ENCODE measurements at places on chromosomes 3 and 15.

DNA sequence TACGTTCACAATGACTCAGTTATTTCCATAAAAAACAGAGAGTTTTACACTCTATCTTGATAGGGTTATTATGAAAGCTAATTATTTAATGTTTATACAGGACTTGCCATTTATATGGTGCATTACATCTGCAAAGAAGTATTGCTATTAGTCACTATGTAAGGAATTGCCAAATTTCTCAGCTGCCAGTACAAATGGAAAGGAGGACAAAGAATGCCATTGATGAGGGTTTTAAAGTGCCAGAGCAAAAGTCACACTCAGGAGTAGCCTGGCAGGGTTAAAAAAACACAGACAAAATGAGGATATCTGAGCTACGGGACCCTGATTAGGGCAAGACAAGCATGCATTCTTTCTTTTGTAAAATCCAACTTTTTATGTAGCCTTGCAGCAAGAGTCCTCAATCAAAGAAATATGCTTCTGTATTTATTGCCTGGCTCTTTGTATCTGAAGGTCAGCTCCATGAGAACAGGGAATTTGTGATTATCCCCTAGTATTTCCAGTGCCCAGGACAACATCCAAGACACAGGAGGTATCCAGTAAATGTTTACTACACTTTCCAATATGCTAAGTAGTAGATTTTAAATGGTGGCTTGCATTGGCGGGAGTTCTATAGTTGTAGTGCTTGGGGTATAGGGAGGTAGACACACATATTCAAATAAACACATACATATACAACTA lies 1013.6 kb downstream of the ROBO1 start:
- DNase-seq: no peak

- DNase-seq: no peak
Observed at GRCh38 chr3:89434621-89435380, 327.4 kb downstream of the EPHA3 start.

- no peak for DNase-seq
Observed at GRCh38 chr15:41935566-41936020, 36.8 kb downstream of the EHD4 start.

- no peak for DNase-seq
Observed at GRCh38 chr3:12681089-12681942, 17.4 kb upstream of the RAF1 start.

DNA sequence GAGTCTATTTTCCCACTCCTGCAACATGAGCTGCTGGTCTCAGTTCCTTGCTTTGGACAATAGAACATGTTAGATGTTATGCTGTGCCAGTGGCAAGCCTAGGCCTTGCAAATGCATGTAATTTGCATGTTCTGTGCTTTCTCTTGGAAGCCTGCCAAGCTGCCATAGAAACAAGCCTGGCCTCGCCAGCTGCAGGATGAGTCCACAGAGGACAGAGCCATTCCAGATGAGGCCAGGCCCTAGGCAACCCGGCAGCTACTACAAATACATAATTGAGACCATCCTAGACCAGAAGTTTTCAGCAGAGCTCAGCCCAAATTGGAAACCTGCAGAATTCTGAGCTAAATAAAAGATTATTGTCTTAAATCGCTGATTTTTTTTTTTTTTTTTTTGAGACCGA lies 39.6 kb downstream of the TRIM69 start:
- no peak for DNase-seq

DNA sequence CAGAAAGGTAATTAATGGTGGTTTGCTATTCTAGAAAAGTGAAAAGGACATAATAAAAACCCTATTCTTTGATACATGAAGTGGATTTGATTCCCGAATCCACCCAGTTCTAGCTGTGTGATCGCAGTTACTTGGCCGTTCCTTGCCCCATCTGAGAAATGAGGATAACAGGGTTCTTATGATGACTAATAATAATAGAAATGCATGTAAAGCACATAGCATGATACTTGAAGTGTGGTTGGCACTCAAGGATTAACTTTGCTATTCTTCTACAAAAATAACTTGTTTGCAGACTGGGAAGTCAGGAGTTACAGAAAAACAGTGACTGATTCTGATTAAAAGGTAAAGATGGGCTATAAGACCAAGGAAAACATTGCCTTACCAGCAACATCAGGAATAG lies 26.8 kb downstream of the PARL start:
- DNase-seq: no peak

GRCh38 chr3:70829092-70829491 lies 516.7 kb upstream of the MDFIC2 start:
- no peak for DNase-seq

DNA sequence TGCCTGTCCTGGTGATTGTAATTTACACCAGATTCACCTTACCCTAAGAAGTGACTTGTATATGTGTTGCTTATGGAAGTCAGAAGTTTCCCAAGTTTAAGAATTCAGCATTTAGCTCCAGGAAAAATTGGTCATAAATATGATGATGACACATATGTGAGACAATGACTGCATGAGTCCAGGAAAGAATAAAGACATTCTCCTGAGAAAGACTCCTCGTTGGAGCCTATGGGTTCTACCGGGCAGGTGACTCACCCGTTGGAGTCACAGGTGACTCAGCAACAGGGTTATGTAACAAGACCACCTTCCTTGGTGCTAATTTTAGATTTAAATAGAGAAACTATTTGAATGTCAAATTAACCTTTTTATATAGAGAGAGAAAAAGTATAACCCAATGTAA lies 662.4 kb downstream of the FHIT start:
- DNase-seq: no peak

- DNase-seq: no peak
Observed at GRCh38 chr3:83092521-83093221, 1331.2 kb upstream of the GBE1 start.

GRCh38 chr15:75199357-75199940 lies 2.2 kb upstream of the C15orf39 start:
- DNase-seq: no peak

DNA sequence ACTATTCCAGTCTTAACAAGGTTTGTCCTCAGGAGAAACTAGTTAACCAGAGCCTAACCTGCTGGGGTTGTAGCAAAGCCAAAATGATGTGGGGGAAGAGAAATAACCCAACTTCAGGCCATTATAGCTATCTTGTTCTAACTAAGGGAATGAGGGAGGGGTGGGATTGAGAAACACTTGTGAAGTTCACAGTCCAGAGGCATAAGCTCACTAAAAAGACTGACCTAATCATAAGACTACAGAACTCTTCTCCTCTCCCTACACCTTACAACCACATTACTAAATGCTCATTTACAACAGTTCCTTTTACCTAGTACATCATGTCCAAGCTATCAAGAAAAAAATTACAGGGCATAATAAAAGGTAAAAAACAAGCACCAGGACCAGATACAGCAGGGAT lies 52.8 kb downstream of the UBE3A start:
- DNase-seq: no peak

DNA sequence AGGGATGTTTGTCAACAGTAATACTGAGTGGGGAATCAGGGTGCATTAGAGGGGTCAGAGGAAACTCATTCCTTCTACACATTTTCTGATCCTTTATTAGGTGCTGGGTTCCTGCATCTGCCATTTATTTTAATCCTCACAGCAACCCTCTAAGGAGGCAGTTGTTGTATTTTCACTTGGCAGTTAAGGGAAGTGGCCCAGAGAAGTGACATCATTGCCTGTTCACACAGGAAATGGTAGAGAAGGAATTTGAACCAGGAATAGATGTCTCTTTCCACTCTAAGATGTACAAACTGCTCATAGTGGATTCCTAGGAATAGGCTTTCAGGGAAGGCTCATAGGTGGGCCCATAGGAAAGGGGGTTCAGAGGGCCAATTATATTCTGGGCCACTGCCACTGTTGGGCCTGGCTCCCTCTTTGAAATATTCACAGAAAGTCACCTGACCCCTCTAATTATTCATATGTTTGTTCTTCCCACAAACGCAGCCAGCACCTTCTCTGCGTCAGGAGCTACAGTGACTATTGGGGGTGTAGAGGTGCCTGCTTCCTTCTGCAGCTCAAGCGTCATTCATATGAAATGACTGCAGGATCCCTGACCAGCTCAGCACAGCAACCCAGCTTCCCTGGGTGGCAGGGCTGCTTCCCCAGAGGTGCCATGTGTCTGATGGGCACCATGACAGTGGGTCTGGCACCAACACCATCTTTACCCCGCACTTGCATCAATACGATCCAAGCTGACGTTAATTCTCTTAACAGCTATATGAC lies 163.9 kb upstream of the SMAD3 start:
- no peak for DNase-seq

DNA sequence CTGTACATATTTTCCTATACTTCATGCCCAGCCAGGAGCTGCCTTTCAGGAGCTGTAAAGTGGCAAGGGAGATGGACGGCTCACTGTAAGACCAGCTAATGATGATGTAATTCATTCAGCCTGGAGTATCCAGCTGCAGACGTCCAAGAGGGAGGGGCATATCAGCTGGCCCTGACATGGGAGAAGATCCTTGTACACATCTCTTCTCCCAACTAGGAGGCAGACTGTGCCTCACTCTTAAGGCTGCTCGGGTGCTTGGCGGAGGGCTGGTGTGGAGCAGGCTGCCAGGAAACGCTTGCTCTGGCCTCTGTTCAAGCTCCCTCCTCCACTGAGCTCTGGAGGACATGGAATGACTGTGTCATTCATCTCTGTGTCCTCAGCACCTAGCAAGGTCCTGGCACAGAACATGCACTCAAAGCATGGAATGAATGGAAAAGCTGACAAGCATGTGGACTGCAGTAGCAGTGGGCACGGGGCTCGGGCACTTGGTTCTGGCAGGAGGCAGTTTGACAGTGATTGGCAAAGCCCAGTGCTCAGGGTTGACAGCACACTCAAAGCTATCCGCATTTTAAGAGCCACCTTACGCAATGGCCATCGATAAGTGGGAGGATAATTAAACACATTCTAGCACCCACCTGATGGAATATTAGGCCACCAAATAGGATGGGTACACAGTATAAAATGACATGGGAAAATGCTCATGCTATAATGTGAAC lies 72.4 kb downstream of the TBC1D2B start:
- peak; percentile 86 for DNase-seq

- no peak for DNase-seq
Observed at GRCh38 chr3:59143447-59143846, 93.6 kb upstream of the CFAP20DC start.

DNA sequence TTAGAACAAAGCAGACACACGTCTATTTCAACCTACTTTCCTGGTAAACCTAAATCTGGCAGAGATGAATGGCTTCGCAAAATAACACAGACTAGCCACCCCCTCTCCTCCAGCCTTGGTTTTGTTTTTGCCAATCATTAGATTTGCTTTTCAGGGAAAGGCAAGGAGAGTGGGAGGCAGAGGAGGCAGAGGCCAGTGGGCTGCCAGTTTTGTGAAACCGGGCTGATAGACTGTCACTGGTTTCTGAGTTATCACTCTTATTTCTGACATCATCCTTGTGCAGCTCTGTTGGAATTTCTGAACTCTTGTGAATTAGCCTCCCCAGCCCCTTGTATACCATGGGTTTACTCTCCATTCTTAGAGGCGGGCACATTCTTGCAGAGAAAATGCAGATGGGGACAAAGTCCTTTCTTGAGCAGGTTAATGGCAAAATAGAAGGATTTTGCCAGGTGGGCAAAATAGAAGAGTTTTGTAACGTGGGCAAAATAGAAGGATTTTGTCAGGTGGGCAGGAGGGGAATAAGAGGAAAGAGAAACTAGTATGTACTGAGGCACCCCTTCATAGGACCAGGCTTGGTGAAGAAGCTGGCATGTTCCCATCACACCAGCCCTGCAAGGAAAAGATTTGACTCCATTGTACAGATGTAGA lies 3.2 kb upstream of the FEM1B start:
- no peak for DNase-seq

DNA sequence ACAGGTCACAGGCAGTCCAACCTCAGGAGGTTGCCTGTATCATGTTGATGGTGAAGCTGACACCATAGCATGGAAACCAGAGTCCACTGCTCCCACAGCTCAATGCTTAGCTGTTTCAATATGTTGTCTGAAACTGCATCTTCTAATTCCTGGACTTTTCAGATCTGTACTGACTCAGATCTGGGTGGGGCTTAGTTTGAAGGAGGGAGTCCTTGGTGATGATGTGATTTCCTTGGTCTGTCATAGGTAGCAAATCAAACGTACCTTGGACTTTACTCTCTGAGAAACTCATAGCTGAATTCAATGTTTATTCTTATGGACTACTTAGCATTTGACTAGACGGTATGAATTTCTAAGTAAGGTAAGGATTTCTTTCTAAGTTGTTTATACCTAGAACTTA lies at the start of gene HHLA2:
Gene HHLA2 (plus strand): TSS at position 310 of the 400 bp plus-strand sequence. CDS start 55,266 bp downstream, outside the sequence.
- DNase-seq: no peak
